ENCODE measurements at places on chromosomes 1 and 21.

DNA sequence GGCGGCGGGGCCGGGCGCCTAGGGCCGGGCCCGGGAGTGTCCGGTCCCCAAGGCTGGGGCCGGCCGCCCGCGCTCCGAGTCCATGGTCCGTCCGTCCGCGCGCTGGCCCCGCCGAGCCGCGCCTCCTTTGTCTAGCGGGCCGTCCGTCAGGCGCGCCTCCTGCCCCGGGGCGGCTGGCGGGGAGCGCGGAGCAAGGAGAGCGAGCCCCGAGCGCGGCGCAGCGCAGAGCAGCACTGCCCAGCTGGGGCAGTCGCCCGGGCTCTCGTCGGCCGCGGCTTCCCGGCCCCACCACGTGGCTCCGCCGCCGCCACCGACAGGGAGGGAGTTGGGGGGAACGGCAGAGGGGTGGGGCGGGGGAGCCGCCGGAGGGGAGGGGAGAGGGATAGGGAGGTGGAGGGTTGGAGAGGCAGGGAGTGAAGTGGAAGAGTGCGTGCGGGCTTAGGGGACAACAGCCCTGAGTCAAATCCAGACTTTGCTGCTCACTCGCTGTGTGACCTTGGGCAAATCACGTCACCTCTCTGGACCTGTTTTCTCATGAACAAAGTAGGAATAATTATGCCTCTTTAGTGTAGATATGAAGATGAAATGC, at the start of gene NKAIN1:
Gene NKAIN1, minus strand, starts transcription at position 235 of the 589 bp plus-strand sequence. CDS start 340 bp downstream, outside the sequence.
- DNase-seq: no peak

GRCh38 chr1:162846256-162847212, 14.4 kb downstream of the CCDC190 start:
- no peak for DNase-seq

DNA sequence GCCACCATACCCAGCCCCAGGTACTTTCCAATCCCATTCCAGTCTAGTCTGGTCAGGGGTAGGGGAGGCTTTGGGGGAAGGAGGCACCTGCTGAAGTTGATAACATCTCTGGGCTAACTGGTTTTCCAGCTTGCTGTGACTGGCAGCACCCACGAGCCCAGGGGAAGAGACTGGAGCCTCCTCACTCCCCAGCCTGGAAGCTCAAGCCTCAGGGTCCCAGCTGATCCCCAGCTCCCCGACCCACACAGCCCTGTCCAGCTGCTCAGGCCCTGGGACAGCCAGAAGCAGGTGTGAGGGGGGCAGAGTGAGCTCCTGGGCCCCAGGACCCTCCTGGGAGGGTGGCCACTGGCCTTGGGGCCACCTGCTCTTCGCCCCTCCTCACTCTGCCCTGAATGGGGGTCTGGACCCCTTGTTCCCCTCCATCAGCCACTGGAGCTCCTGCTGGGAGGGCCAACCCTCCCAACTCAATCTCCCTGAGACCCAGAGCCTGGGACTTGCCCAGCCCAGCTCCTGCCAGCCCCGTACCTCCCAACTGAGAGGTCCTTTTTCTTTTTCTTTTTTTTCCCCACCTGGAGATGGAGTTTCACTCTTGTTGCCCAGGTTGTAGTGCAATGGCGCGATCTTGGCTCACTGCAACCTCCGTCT, 23.5 kb upstream of the RNU1-4 start:
- DNase-seq: no peak

DNA sequence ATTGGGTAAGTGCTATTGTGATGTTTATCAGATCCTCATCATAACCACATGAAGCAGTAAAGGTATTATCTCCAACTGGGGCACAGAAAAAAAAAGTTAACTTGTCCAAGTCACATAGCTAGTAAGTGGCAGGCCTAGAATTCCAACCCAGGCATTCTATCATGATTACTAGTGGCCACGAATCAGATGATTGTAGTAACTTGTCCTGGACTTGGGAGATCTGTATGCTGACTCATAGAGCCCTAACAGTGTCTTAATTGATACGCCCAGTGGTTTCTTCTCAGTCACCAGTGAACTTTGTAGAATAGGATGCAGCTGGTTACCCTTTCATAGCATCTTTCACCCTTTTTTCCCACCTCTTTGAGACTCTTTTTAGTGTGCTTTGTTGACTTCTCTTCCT, 91.1 kb upstream of the UBE2U start:
- no peak for DNase-seq

GRCh38 chr1:94998748-94999147, 71.8 kb upstream of the CNN3 start:
- no peak for DNase-seq

DNA sequence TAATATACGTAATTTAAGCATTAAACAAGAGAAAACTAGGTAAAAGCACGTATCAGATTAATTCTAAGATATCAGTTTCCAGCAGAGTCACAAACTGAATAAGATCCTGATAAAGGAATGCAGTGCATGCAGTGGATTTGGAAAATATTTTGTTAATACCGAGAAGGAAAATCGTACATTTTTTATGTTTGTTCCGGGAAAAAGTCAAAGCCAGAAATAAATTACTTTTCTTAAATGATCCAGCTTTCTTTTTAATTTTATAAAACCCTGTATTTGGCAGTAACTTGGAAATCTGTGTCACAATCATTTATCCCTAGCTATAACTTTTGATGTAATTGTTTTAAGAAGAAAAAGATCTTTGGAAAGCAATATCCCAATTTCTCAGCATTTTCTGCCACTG, 955 bp downstream of the PALMD start:
- no peak for DNase-seq

DNA sequence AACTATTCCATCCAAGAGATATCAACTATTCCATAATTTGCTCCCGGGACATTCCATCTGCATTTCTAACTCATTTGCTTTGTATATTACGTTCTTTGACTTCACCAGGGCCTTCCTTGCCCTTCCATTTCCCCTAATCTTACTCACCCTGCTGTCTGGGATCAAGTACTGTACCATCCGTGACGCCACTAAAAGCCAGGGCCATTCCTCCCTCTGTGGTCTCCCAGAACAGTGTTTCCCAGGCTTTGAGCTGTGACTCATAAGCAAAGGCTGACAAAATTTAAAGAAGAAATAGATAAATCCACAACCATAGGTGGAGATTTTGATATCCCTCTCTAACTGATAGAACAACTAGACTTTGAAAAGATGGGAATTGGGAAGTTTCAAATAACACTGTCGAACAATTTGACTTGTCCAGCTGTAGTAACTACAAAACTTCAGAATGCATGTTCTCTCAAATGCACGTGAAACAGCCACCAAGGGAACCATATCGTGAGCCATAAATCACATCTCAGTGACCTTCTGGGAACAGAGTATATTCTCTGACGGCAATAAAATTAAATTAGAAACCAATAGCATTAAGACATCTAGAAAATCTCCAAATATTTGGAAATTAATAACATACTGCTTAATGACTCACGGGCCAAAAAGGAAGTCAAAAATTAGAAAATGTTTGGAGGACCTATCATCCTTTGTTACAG, 501.0 kb downstream of the SETD4 start:
- no peak for DNase-seq

DNA sequence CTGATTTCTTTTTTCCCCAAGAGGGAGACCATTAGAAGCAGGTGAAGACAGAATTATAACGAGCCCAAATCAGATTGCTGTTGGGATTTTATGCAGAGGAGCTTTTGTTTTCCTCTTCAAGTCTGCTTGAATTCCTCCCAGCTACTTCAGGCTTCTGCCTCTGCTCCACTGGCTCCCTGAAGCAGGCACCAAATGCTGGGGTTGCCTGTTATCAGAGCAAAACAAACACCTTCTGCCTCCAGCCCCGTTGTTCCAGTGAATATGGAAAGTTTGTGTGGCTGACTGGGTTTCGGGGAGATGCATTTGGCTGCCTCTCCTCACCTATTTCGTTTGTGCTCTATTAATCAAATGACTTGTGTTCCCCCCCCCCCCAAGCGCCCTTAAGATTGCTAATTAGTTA, 209.2 kb downstream of the URB2 start:
- no peak for DNase-seq

- DNase-seq: no peak
Observed at GRCh38 chr1:212667223-212668139, 32.2 kb downstream of the BATF3 start.

DNA sequence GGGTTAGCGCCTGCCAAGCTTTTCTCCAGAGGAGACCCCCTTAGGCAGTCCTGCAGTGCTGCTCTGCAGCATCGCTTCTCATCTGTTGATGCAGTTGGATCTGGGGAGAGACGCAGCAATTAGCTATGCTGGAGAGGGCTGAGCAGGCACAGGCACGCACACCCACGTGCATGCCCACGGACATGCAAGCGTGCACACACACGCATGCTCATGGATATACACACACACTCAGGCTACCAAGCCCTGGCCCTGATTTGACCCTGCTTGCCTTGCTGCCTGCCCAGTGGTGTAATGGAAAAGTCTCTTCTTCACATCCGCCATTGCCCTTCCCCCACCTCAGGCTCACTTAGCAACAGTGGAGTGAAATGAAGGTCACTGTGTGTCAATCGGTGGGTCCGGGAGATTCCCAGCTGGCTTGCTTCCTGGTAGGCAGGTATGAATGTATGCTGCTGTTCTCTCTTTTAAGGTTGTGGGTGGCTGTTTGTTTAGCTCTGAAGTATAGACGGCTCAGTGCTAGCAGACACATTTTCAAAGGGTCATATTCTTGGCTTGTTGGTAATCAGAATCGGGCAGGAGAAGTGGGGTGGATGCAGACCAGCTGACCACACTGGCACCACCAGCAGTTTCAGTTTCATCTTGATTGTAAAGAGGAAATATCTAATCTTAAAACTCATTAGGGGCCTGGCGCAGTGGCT, 9.5 kb downstream of the ATP1B1 start:
- DNase-seq: no peak

DNA sequence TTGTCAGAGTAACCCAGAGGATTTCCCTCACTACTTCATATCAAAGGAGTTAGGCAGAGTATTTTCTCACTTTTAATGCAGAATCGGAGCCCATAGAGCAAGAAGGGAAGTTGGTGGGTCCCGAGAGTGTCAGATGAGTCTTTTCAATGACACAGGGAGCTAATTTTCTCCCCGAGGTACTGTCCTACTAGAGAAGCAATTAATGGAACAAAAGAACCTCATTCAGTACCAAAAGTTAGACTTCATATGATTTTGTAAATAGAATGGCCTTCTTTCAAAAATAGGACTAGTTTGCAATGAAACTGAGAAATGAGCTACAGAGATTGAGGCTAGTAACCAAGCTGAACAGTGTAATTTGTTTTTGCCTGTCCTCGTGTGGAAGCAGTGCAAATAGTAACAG, 3.9 kb downstream of the NCAM2 start:
- no peak for DNase-seq

GRCh38 chr1:167790117-167790516, 68.3 kb downstream of the MPZL1 start:
- no peak for DNase-seq

GRCh38 chr1:36203554-36204346, 20.5 kb upstream of the THRAP3 start:
- no peak for DNase-seq

DNA sequence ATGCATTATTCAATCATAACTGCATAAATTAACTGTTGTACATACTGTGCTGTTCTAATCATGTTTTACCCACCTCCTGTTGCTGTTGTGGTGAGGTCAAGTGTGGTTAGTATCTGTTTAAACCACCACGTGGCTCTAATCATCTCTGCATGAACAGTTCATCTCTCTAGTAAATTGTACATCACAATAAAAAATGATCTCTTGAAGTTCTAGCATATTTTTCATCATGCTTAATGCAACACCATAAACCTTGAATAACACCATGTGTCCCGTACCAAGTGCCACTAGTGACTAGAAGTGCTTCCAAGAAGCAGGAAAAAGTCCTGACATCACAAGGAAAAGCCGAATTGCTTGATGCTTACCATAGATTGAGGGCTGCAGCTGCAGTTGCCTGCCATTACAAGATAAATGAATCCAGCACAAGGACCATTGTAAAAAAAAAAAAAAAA, 51.7 kb downstream of the SNRPE start:
- DNase-seq: no peak

DNA sequence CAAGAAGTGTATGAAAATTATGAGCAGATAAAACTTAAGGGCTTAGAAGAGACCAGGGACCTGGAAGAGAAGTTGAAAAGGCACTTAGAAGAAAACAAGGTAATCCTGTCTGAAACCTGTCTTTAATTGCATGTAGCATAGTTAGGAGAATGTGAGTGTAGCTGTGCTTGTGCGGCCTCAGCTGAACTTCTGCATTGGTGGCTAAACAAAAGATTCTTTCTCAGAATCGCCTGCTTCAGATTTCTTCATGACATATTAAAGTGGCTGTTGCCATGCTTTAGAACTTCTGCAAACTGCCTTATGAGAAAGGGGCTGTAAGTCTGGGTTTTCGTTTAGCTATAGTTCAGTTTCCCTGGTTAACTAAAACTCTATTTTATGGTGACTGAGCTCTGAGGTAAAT, 94.5 kb downstream of the VPS26C start:
- no peak for DNase-seq

DNA sequence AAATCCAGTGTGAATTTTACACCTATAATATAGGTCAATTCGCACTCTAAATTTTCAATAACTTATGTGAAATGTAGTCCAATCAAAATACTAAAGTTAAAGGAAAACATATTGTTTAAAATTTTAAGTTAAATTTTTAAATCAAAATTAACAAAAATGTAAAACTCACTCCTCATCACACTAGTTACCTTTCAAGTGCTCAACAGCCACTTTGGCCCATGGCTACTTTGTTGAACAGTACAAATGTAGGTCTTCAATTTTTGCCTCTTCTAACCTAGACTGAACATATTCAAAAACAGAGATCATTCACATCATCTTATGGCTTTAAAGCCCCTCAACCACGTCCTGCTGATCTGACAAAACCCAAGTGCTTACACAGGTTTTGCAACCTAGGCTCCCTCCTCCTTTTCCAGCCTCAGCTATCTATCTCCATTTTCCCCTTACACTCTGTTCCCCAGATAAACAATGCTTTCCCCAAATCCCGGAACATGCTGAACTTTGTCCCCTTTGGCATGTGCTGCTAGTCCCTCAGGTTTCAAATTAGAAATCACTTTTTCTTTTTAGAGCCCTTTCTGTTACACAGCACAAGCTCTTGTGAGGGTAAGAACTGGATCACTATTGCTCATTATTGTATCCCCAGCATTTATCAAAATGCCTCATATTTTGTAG, 110.6 kb downstream of the AKT3 start:
- no peak for DNase-seq

DNA sequence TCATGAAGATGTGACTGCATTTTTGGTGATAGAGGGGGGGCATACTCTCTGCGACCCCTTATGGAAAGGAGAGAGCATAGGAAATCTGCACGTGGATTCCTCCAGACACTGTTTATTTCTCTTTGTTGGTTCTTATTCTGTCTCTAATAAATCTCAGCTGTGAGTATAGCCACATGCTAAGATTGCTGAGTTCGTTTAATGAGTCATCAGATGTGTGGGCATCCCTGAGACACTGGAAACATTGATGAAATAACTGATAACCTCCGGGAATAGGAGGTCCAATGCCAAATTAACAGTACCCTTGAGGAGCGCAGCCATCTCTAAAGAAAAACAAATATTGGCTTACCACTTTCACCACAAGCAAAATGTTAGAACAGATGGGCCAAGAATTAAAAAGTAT, 880.2 kb upstream of the NEGR1 start:
- no peak for DNase-seq

- no peak for DNase-seq
Observed at GRCh38 chr1:30250984-30251850, 472.2 kb downstream of the MATN1 start.
